Left kidney (tissue), 8 donors: ENCODE measurements at places on chromosomes 2 and 18.

GRCh38 chr2:226703514-226703913, 96.1 kb downstream of the IRS1 start:
- DNase-seq: no peak

DNA sequence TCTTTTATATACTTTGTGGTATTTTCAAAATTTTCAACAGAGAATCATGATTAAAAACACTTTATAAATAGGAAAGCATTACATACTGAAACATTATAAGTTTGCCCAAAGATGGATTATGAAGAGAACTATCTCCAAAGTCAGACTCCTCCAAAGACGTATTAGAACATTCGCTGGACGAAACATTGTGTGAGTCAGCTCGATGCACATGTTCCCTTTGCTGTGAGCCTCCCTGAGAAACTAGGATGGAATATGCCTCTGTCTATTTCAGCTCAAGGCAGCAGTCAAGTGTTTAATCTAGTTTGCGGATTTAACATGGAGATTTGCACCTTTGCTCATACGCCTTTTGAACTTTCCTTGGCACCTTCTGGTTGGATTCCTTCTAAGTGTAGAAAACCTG, 92.2 kb upstream of the NCKAP5 start:
- DNase-seq: no peak

DNA sequence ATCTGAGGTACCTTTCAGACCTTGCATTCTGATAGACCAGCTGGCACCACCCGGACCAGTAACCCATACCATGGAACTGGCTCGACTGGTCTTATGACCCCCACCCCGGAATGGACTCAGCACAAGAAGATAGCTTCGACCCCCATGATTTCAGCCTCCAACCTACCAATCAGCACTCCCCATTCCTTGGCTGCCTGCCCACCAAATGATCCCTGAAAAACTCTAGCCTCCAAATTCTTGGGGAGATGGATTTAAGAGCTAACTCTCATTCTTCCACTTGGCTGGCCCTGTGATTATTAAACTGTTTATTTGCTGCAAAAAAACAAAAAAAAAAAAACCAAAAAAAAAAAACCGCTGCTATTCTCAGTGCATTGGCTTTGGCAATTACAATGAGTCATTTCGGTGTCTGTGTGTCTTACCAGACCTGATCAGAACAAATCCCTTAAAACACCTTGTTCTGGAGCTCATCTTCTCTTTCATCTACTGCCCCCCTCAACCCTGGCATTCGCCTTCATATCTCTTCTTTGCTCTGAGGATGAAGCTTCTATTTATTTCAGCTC, 60.1 kb upstream of the KIF5C start:
- DNase-seq: no peak

DNA sequence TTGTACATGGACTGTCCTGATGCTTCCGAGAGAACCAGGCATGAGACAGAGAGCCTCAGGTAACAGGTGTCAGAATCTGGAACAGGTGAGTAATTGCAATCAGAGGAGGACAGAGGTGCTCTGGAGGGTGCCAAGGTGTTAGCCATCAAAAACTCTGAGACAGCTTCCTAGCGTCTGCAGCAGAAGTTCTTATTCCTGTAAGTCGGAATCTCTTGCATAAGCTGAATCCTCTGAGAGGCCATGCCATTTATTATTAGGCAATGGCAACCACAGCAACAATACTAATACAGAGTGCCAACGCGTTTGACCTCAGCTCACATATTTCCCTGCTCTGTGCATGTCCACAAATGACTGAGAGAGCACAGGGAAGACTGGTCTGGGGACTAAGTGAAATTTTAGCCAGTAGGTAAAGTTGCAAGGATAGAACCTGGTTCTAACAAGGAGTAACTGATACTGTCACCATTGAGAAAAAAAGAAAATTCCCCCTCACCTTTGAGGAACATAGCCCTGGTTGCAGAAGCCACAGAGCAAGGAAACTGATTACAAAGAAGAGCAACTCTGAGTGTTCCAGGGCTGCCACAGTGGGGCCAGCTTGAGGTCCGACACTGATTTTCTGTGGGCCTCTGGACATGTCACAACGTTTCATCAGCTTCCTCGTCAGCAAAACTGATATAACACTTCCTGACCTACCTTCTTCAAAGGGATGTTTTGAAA, 55.1 kb upstream of the ACSL3 start:
- DNase-seq: no peak

GRCh38 chr2:34627003-34627402, 1027.9 kb upstream of the FAM98A start:
- peak; percentile 64 for DNase-seq

DNA sequence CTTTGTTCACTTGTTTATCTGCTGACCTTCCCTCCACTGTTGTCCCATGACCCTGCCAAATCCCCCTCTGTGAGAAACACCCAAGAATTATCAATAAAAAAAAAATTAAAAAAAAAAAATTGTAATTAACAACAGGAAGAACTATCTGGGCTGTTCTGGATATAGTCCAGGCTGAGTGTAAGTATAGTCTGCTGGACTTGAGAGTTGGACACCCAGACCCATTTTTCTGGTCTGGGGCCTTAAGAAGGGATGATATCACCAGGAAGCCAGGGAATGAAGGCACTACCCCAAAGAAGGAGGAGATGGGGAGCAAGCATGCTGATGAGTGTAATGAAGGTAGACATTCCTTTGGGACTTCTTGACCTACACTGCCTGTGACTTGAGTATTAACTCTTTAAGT, 72.1 kb upstream of the ZFP36L2 start:
- DNase-seq: no peak

DNA sequence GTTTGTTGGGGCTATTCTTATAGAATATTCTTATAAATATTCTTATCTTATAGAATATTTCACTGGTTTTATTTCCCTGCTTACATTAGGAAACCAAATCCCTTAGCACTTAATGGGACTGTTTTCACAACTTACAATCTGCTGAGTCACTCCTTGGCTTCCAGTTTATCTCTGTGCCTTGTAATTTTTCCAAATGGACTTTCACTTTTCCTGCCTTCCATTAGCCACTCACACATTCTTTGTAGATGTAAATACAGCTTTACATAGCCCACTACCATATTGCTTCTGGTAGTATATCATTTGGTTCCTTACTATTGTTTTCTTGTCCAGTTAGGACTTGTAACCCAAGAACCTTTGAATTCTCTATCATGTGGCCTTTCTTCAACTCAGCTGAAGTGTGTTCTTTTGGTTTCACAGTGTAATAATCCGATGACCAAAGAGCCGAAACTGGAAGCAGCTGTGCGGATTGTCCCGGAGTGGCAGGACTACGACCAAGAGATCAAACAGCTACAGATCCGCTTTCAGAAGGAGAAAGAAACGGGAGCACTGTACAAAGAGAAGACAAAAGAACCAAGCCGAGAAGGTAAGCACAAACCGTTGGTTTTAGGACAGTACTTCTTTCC, 96.1 kb downstream of the UGGT1 start:
- no peak for DNase-seq

GRCh38 chr2:23782126-23782525, 144.8 kb downstream of the ATAD2B start:
- no peak for DNase-seq

GRCh38 chr2:8684540-8684877, 2.7 kb downstream of the ID2 start:
- DNase-seq: no peak

DNA sequence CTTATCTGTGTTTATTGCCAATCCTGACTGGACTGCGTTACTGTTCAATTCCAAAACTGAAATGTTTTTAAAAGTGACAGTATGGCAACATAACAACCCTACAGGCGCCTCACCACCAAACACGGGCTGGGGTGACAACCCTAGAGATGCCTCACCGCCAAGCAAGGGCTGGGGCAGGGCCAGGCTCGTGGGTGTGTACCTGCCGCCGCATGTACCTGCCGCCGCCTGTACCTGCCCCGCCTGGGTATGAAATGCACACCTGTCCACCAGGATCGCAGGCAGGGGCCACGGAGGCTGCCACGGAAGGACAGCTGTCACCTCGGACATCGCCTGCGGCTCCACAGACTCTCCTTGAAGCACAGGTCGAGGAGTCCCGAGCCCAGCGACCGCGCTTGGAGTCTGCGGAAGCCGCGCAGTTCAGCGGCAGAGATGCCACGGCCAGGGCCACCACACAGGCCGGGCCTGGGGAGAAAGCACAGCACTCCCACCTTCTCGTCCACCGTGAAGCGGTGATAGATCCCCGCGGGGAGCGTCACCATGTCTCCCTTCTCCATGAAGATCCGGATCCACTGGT, 18.9 kb downstream of the ADI1 start:
- DNase-seq: no peak

DNA sequence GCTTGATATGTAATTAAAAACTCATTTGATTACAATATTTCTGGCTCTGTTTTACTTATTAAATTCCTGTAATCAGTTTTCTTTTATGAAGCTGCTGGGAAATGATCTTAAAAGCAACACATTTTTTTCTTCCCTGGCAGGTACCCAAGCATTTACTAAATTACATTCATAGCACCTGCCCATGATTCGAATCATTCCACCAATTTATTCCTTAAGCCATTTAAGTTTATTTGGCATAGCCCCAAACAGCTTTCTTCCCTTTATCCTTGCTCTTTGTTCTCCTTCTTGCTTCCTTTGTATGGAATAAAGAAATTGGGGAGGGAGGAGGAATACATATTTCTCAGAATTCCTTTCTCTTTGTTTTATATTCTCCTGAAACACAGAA, 241.3 kb downstream of the AGPS start:
- no peak for DNase-seq

DNA sequence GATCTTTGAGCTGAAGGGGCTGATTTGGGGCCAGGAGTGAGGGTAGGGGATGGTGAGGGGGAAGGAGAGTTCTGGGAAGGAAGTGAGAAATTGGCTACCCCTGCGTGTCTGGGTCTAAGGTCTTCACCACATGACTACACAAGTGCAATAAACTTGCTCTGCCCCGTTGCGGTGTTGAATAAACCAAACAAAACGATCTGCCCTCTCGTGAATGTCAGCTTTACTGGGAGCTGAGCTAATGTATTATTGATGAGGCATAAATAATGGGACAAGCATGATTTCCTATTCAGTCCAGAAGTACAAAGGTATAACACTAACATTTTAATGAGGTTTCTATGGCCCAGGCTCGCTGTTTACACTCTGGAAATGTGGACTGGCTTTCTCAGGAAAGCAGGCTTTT, 8.0 kb upstream of the CFAP221 start:
- DNase-seq: no peak
